ENCODE measurements at places on chromosomes 1 and 21.

- no peak for DNase-seq
Measured at GRCh38 chr1:15674386-15675159, 9.5 kb upstream of the PLEKHM2 start.

DNA sequence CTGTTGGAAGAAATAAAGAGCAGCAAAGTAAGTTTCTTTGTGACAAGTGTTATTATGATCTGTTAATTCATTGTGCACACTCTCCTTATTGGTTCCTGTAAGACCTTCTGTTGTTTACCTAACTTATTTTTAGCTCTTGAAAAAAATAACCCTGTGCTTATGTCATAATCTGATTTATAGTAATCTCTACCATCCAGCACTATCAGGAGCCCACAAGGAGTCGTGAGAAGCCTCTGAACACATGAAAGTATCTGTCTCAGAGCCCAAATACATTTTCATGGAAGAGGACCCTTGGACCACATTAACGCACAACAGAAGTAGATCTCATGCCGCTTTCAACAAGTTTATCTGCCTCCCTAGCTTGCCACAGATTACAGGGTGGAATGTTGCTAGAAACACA lies 45.8 kb downstream of the CENPF start:
- DNase-seq = no peak

GRCh38 chr1:68811806-68812205 lies 314.9 kb upstream of the DEPDC1 start:
- no peak for DNase-seq

GRCh38 chr1:169081503-169082123 lies 24.9 kb upstream of the ATP1B1 start:
- no peak for DNase-seq

DNA sequence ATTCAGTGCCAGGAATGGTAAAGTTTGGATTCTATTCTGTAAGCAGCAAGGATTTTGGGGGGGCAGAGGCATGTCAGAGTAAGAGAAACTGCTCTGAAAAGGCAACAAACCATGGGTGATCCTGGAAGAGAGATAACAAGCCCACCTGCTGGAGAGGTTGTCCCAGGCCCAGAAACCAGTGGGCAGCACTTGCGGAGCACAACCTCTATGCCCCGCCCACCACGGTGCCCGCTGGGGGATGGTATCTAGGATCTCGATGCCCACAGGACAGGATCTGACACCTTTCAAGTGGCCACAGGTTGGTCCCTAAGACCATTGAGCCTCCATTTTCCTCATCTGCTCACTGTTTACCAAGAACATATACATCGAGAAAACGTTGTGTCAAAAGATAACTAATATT lies 20.3 kb upstream of the MUL1 start:
- no peak for DNase-seq

DNA sequence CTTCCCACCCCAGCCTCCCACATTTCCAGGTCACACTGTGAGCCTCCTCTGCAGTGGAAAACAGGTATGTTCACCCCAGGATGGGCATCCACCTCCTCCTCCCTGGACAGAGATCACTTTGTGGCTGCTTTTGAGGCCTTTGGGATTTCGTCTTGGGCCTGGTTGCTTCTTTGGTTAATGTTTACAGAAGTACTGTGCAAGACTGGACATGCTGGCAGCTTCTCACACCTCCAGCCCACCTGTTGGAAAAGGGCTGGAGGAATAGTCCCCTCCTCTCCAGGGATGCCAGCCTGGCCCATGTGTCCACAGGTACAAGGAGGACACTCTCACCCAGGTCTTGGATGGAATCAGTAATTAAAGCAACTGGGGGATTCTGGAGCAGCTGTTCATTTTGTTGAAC lies 56.1 kb downstream of the KAZN start:
- DNase-seq = no peak

DNA sequence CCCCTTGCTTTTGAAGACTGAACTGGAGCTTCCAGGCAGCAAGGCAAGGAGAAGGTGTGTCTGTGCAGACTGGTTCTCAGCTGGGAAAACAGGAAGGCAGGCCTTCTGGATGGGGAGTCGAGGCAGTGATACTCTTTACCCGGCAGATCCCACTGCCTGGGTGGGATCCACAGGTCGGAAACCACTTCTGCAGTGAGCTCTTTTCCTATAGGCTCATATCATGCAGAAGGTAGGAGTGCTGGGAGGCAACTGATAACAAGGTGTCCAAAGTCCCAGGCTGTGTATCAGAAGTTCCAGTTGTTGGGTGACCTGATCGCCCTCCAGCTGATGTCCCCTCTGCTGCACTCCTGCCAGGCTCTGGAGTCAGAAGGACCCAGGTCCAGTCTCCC lies 17.1 kb downstream of the ACOT11 start:
- DNase-seq = no peak

DNA sequence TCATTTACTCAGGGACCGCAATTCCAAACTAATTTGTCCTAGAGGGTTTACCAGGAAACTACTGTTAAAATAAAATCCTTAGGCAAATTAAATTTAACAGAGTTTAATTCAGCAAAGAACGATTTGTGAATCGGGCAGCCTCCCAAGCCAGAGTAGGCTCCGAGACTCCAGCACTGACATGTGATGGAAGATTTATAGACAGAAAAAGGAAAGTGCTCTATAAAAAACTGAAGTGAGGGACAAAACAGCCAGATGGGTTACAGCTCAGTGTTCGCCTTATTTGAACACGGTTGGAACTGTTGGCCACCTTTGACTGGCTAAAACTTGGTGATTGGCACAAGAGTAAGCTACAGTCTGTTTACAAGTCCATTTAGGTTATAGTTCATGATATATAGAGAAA lies 35.2 kb upstream of the RCSD1 start:
- DNase-seq = no peak

DNA sequence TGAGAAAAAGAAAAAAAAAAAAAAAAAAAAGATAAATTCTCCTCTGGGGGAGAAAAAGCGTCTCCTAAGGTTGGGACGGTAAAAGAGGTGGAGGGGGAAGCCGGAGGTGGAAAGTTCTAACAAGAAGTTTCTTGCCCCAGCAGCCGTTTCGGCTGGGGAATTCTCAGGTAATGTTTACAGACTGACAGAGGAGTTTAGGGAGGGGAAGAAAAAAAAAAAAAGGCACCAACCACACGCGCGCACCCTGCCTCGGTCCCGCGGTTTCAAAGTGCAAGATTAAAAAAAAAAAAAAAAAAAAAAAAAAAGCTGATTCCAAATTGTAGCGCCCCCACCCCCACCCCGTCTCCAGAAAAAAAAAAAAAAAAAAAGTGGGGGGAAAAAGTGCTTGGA lies 504 bp downstream of the DHRS3 start:
- DNase-seq = no peak

DNA sequence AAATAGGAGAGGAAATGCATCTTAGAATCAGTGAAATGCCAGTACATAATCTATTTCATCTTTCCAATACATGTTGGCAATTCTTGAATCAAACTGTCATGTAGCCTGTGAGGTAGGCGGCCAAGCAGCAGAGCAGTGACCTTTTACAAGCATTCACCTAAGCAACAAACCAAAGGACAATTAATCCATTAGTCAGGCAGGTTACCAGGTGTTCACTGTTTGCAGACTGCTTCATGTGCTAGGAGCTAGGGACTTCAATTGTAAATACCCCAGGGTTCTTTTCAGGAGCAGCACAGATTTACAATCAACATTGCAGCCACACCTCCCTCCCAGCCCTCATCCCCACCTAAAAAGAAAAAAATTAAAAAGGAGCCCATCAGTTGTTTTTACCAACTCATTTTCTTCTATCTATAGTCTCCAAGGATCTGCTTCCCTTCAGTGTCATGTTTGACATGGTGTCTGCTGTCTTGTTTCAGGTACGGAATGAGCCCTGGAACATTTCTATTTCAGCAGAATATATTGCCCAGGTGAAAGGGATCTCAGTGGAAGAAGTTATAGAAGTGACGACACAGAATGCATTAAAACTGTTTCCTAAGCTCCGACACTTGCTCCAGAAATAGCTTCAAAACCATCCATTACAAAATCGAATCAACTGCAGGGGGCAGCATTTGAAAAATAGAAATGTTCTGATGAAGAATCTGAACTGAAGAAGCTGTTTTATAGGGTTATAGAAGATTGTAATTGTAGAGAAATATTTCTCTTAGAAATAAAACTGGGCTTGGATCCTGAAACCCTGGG lies 23.0 kb downstream of the TATDN3 start:
- peak; percentile 29 for DNase-seq

Data from WERI-Rb-1 (cell line).